Right atrium auricular region (tissue), 2 donors: ENCODE measurements at places on chromosomes 2 and 18. TPM values are rescaled to one million over a fixed set of nuclear protein-coding genes. Genes with fewer than 3 reads are reported as not detected.

The ACOXL gene
- total RNA-seq, result 0.33 TPM

GRCh38 chr2:12035029-12035720 is 288.7 kb downstream of the LPIN1 start:
- no peak for DNase-seq

The NEU2 gene
- not detected for total RNA-seq

The CASP10 gene
- 6.8 TPM for total RNA-seq

The CACNB4 gene
- total RNA-seq, result 0.90 TPM

The ILKAP gene
- 17.6 TPM for total RNA-seq

GRCh38 chr2:181995289-181995688 is 9.6 kb downstream of the PPP1R1C start:
- DNase-seq, result no peak

The UGT1A8 gene
- total RNA-seq, result not detected

DNA sequence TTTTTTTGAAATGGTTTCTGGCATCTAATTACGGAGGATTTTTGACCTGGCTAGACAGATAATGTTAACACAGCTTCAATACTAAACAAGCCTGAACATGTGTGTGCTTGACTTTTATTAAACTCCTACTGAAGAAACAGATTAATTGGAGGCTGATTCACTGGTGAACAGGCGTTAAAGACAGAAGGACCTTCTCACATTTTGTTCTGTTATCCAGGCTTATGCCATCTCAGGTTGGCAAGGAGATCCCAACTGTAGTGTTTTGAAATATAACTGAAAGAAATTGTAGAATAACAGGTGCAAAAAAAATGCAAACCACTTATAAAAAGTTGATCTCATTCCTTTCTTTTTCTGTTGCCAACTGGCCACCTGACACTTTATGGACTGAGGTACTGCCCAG is 269.6 kb downstream of the ARHGAP15 start:
- no peak for DNase-seq

- DNase-seq, result no peak
Observed at GRCh38 chr2:55843096-55843993, 80.2 kb downstream of the EFEMP1 start.

The CPS1 gene
- total RNA-seq, result 2.2 TPM

DNA sequence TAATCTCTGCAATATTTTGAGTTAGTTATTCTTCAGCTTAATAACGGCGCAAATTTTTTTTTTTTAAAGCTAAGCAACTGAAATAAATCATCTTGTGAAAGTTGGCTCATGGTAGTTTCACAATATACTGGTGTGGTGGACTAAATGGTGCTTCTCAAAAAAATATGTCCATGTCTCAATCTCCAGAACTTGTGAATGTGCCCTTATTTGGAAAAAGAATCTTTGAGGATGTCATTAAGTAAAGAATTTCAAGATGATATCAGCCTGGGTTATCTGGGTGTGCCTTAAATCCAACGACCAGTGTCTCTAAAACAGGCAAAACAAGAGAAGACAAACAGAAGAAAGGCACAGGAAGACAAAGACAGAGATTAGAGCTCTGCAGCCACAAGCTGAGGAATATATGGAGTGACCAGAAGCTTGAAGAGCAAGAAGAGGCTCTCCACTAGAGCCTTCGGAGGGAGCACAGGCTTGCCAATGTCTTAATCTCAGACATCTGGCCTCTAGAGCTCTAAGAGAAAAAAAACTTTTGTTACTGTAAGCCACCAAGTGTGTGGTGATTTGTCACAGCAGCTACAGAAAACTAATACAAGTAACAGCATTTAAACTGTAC is 71.4 kb downstream of the HNMT start:
- DNase-seq, result no peak

The PPM1G gene
- total RNA-seq, result 42.4 TPM

The STARD6 gene
- total RNA-seq, result not detected

DNA sequence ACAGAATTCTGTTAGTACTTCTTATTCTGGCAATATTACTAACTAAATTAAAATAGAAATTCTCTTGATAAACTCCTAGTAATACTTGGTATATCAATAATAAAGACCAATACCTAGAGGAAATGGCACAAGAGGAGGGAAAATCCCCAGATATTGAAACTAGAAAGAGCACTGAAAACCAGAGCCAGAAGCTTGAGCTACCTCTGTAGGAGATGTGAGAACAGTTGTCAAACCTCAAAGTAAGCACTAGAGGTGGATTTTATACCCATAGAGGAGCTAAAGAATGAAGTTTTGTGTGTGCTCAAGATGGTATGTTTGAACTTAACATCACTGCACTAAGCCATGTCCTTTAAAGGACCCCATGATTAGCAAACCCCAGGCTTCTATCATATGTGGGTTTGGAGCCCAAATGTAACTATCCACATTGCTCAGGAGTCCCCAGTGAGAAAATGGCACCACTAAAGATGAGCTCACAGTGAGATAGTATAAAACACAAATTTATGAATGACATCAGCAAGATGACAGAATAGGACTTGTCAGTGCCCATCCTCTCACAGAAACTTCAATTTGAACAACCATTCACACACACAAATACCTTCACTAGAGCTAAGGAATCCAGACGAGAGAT is 122.1 kb downstream of the PKP4 start:
- DNase-seq, result no peak

The KCNF1 gene
- total RNA-seq, result 0.94 TPM

- DNase-seq, result no peak
Observed at GRCh38 chr2:33365264-33365970, 111.0 kb upstream of the RASGRP3 start.

GRCh38 chr2:198337368-198337767 is 533.0 kb downstream of the PLCL1 start:
- DNase-seq, result no peak

- DNase-seq, result no peak
Observed at GRCh38 chr18:77974329-77974728, 724.7 kb downstream of the GALR1 start.

DNA sequence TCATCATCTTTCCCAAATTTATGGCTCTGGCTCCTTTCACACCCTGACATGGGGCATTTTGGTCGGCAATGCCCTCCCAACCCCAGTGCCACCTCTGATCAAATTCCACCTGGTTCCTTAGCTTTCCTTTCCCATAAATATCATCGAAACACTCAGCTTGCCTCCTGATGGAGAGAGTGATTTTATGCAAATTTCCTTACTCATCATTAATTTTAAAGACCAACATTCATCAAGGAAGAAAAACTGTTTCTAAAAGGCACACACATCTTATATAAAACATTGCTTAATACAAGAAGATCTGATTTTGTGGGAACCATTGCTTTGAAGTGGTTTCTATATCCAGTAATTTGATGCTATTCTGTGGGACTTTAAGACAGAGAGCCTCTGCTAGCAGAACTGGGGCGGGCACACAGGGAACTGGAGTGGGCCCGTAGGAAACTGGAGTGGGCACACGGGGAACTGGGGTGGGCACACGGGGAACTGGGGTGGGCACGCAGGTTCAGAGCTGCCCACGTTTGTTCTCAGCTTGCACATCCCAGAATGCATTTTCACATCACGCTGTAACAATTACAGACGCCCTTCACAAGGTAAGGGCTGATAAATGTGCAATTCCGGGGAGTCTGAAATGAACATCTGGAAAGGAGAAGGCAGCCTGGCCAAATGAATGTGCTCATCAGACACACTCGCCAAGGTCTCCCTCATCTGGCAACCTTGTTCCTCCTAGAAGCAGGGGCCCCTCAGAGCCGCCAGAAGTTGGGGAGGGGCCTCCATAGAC is 174.2 kb downstream of the RTP5 start:
- DNase-seq, result no peak

DNA sequence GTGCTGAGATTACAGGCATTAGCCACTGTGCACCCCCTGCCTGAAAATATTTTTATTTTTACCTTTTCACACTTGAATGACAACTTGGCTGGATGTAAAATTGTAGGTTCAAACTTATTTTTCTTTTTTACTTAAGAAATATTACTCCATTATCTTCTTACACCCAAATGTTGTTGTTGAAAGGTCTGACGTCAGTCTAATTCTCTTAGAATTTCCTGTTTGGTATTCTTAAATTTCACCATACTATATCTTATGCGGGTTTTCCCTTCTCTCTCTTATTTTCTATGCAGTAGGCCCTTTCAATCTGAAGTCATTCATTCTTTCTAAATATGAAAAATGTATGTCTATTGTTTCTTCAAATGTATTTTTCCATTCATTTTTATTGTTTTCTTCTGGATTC is 29.1 kb upstream of the RAB11FIP5 start:
- DNase-seq, result no peak

DNA sequence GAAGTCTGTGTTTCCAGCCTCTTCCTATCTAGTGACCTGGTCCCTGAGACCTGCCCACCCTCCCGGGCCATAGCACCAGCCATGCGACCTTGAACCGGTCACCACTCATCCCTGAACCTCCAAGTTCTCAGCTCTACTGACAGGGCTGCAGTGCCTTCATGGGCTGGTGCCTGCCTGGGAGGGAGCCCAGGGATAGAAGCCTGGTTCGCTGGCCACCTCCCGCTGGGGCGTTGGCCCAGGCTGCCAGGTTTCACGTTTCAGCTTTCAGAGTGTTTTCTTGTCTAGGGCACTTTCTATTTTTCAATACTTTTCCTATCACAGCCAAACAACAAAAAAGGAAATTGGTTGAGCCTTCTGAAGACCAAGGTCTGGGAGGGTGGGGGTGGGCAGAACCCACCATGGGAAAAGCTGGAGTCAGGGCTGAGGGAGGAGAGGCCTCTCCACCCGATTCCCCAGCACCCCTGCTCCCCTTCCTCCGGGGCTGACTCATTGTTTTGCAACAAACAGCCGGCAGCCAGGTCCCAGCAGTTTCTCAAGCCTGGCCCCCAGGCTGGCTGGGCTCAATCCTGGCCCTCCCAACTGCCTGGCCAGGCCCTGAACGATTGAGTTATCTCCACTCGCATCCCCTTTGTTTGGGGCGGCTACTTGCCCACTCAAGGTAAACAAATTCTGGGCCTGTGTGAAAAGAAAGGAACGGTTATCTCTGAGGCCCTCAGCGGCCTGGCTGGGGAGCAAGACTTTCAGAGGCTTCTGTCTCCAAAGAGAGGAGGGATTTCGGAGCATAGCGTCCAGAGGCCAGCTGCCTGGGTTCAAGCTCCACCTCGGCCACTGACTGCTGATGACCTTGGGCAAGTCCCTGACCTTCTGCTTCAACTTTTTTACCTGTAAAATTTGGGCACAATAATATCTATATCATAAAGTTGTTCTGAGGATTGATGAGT is 47.5 kb downstream of the ZFP36L2 start:
- peak; percentile 93 for DNase-seq

DNA sequence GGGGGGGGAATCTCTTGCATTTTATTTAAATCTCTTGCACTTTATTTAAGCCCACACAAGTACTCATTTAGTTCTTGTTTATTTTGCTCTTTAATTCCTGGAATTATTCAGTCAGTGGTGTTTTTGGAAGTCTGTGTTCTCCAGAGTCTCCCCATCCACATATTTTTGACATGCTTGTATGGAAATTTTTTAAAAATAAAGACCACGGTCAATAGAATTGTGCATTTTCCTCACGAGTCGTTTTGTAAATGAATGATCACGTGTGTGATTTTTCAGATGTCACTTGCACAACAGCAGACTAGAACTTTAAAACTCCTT is 824 bp downstream of the CD302 start:
- DNase-seq, result no peak

The ZC3H6 gene
- total RNA-seq, result 12.7 TPM

- no peak for DNase-seq
Observed at GRCh38 chr2:239193401-239193811, 207.4 kb downstream of the HDAC4 start.

The APCDD1 gene
- 53.3 TPM for total RNA-seq

- DNase-seq, result no peak
Observed at GRCh38 chr2:150909613-150910012, 352.1 kb downstream of the RBM43 start.

The RAX gene
- total RNA-seq, result not detected

The PIEZO2 gene
- total RNA-seq, result 3.0 TPM

DNA sequence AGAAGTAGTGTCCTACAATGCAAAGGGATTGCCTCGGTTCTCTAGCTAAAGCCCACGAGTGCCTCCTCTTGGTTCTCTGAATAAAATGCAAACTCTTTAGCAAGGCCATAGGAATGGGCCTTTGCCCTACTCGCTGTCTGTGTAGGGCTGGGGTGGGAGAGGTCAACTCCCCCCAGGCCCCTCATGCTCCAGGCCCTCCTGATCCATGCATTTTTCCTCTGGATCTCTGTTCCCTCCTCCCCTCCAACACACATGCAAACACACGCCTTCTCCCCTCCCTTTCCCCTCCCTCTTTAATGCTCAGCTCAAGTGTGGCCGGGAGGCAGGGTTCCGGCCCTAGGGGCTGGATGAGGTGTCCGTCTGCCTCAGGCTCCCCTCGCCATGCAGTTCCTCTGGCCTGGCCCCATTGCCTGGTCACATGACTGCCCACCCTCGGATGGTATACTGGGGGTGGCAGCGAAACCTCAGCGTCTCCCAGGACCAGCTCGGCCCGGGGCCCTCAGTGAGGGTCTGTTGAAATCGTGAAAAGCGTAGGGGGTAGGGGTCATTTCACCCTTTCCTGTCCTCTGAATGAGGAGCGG is 14.9 kb upstream of the KLF11 start:
- DNase-seq, result no peak

GRCh38 chr2:218223046-218223445 is 6.1 kb downstream of the ARPC2 start:
- no peak for DNase-seq

DNA sequence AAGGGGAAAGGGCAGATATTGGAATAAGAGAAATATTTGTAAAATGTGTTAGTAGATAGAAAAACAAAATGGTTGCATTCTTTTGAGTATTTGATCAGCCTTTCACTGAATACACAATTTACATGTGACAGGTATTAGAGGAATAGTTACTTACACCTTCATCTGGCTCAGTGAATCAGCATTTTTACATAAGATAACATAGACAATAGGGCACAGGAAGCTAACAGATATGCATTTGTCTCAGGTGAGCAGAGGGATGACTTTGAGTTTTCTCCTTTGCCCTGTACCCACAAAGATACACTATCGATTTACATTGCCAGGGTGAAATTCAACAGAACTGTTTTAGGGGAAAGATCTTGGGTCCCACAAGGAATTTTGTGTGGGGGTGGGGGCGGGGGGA is 373.1 kb upstream of the NETO1 start:
- no peak for DNase-seq

The SULT1C2 gene
- total RNA-seq, result not detected

The GLI2 gene
- total RNA-seq, result 3.5 TPM

The STEAP3 gene
- 4.4 TPM for total RNA-seq

- no peak for DNase-seq
Observed at GRCh38 chr2:120863146-120863545, 127.5 kb downstream of the GLI2 start.

DNA sequence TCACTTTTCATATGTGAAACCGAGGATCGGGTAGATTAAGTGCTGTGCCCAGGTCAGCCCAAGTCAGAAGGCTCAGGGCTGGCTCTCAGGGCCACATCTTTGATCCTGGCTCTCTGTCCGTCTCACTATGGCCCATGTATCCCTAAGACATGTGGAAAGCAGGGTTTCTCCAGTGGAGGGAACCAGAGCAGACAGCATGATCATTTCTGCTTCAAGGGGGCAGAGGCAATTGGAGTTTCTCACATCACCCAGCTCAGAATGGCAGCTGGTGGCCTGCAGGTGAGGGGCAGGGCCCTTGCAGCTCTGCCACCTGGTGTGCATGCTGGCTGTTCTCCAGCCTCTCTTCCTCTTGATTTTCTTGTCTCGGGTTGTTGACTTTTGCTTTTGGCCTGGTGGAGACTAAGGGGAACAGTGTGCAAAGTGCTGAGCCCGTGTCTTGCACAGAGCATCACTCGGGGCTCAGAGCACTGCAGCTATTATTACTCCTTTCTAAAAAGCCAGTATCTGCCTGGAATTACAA is 27.0 kb downstream of the LDLRAD4 start:
- no peak for DNase-seq

The SF3B1 gene
- total RNA-seq, result 128 TPM
